ENCODE measurements at places on chromosomes 6 and 20.

GRCh38 chr6:1482381-1483166 is 93.2 kb downstream of the FOXF2 start:
- H3K4me3 ChIP-seq = no peak overlapping the region
- peaks cover 36% of the 10 kb centered on the region for H3K4me1 ChIP-seq
- no peak for DNase-seq
- H3K36me3 ChIP-seq = no peaks in the 10 kb centered on the region

DNA sequence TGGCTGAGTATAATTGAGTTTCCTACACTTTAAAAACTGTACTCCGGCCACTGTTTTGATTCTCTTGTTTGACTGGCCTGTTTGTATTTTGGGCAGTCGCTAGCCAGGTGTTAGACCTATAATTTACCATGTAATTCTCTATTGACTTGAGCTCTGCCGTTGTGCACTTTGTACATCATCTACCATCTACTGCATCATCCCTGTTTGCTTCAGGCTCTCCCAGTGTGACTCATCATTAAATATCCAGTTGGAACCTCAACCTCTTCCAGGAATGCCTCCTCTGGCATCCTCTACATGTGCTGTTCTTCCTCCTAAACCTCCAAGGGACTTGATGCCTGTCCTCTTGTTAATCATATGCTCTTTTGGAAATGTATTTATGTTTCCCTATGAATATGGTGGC is 72.3 kb downstream of the FARS2 start:
- peaks cover 3% of the 10 kb centered on the region for H3K4me1 ChIP-seq
- DNase-seq = no peak
- H3K27ac ChIP-seq = no peak overlapping the region
- no peaks in the 10 kb centered on the region for H3K27me3 ChIP-seq

- DNase-seq = no peak
- H3K27ac ChIP-seq = no peak overlapping the region
- peaks cover 7% of the 10 kb centered on the region for H3K27me3 ChIP-seq
- H3K36me3 ChIP-seq = no peaks in the 10 kb centered on the region
Observed at GRCh38 chr6:117204903-117205302, 60.5 kb upstream of the VGLL2 start.

DNA sequence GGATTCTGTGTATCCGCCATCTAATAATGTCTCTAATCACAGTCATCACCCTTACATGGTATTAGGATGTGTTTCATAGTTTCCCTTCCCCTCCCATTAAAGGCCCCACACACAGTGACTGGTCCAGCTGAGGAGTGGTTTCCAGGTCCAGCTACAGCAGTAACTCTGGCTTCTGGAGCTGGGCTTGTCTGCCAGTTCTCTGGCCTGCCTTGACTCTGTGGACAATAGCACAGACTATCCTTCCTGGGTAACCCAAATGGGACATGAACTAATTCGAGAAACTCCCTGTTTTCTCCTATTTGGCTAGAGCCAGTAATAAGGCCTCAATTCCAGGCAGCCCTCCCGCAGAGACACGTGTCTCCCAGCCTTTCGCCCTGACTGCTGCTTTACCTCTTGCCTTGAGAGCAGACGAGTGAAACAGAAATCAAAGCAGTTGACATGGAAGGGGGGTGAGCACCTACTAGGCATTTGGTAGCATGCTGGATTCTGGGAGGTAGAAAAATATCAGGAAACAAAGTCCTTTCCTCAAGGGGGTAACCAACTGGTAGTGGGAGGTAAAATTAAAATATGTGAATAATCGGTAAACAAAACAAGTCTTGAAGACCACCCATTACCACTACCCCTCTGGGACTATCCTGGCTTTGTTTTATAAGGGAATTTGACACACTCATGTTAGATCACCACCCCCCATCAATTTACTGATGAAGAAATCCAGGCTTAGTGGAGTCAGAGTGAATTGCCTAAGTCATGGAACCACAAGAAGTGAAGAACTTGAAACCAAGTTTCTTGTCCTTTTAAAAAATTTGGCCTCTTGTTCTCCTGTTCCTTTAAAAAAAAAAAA is 1.2 kb downstream of the TRAF3IP2 start:
- no peak for DNase-seq
- peaks cover 47% of the 10 kb centered on the region for H3K4me1 ChIP-seq
- H3K27me3 ChIP-seq = no peaks in the 10 kb centered on the region
- H3K27ac ChIP-seq = peak overlapping the region; percentile 100
- peak overlapping the region; percentile 99 for H3K4me3 ChIP-seq
- H3K36me3 ChIP-seq = peaks cover 28% of the 10 kb centered on the region

DNA sequence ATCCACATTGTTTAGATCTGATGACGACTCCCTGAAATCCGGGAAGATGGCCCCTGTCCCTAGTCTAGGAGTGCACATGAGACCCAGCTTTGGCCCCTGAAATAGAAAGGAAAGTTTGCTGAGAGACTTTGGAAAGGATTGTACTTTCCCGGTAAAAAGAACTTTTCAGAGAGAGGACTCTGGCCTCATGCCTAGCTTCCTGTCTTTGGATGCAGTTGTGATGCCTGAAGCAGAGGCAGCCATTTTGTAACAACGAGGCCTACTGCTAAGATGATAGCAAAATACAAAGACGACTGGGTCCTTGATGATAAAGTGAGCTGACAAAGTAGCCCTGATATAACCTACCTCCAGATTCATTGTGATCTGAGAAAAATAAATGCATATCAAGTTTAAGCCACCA is 6.9 kb downstream of the CPNE5 start:
- H3K36me3 ChIP-seq = no peaks in the 10 kb centered on the region
- no peak overlapping the region for H3K27ac ChIP-seq
- DNase-seq = no peak

GRCh38 chr6:163820745-163821458 is 406.4 kb downstream of the QKI start:
- H3K36me3 ChIP-seq = no peaks in the 10 kb centered on the region
- no peak for DNase-seq
- H3K4me1 ChIP-seq = no peaks in the 10 kb centered on the region
- no peaks in the 10 kb centered on the region for H3K27me3 ChIP-seq
- no peak overlapping the region for H3K4me3 ChIP-seq

GRCh38 chr20:62628691-62629090 is 13.6 kb upstream of the SLCO4A1 start:
- H3K27me3 ChIP-seq = peaks cover 12% of the 10 kb centered on the region
- H3K4me1 ChIP-seq = peaks cover 20% of the 10 kb centered on the region
- peak overlapping the region; percentile 56 for H3K27ac ChIP-seq
- H3K4me3 ChIP-seq = peak overlapping the region; percentile 16
- H3K36me3 ChIP-seq = no peaks in the 10 kb centered on the region
- DNase-seq = no peak

DNA sequence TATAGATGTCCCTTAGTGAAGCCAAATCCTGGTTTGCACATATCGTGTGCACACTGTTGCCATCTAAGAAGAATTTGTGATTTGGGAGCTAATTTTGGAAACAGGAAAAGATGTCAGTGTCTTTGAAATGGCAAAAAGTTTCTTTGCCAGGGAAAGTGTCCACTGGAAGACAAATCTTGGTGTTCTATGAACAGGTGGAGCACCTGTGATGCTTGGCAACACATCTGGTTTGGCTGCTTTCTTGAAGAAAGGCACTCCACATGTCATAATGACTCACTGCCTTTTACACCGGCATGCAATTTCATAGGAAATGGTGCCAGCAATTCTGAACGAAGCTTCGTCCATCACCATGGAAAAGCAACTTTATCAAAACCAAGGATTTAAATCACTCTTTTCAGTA is 1040.0 kb upstream of the MAP3K7 start:
- no peaks in the 10 kb centered on the region for H3K36me3 ChIP-seq
- H3K4me1 ChIP-seq = no peaks in the 10 kb centered on the region
- H3K27ac ChIP-seq = no peak overlapping the region
- no peak overlapping the region for H3K4me3 ChIP-seq
- no peaks in the 10 kb centered on the region for H3K27me3 ChIP-seq

GRCh38 chr6:6635291-6635690 is 46.8 kb downstream of the LY86 start:
- H3K36me3 ChIP-seq = no peaks in the 10 kb centered on the region
- no peaks in the 10 kb centered on the region for H3K4me1 ChIP-seq
- DNase-seq = no peak
- no peak overlapping the region for H3K4me3 ChIP-seq
- no peak overlapping the region for H3K27ac ChIP-seq

DNA sequence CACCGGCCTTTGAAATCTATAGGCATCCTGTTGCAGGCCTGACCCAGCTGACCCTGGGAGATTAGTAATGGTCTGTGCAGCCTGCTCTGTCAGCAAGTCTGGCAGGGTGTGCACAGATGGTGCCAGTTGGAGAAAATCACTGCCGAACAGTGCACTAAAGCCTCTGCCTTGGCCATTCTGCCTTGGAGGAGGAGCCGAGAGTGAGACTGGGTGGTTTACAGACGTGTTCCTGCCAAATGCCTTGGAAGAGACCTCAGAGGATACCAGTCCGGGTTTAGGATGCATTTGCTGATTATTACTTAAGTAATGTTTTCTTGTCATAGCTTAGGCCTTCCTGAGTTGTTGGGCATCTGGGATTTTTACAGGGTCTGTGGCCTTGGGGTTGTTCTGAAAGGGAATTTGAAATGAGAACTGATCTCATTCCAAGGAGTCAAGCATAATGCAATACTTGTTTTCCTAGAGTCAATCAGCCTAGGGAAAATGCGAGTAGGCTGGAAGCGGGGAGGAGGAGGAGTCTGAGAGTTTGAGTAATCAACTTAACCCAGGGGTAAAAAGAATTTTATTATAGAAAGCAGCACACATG is 292.1 kb downstream of the SOX4 start:
- H3K4me3 ChIP-seq = no peak overlapping the region
- H3K36me3 ChIP-seq = no peaks in the 10 kb centered on the region
- no peaks in the 10 kb centered on the region for H3K4me1 ChIP-seq
- H3K27me3 ChIP-seq = no peaks in the 10 kb centered on the region
- H3K27ac ChIP-seq = no peak overlapping the region

DNA sequence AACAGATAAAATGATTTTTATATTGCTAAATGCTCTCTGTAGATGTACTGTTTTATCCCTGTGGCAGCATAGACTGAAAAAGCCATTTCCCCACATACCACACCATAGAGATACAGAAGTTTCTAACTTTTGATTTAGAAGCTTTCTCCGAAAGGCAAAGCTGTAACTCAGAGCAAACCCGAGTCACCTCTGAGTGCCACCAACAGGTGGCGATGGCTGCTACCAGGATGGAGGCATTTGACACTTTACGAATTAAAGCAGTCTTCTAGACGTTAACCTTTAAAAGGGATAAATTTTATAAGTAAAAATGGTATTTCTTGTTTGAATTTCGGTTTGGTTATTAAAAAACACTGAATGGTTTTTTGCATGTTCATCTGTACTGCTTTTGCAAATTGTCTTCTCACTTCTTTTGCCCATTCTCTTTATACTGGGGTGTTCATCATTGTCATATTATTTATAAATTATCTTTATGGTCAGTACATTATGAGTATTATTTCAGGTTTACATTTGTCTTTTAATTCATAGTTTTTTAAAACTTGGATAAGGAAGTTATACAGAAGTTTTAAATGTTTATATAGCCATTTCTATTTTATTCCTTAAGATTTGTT is 201.0 kb upstream of the CEP162 start:
- DNase-seq = no peak
- H3K4me3 ChIP-seq = no peak overlapping the region
- no peak overlapping the region for H3K27ac ChIP-seq
- no peaks in the 10 kb centered on the region for H3K36me3 ChIP-seq
- no peaks in the 10 kb centered on the region for H3K27me3 ChIP-seq
- no peaks in the 10 kb centered on the region for H3K4me1 ChIP-seq

DNA sequence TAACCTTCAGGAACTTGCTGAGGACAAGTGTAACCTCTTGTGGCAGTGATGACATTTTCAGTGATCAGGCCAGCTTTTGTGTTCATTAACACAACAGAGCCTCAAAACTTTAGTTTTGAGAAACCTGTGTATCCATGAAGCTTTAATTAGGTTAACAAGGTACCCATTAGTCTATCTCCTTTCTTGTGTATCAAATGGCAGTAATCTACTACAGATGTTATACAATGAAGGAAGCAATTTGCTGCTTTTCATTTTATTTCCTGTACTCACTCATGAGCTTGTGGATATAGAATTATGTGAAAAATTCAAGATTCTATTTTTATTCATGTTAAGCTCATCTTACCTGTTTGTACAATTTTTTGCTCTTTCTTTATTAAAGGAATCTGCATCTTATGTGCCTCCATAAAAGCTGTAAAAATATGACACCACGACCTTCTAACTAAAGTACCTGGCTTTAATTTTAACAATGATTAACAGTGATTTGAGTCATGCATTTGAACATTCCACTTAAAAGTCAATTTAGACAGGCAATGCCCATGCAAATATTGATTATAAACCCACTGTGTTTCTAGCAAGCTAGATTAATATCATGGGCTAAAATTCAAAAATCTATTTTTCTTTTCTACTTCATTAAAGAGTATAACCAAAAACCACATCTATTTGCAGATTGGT is 897.3 kb downstream of the KIF16B start:
- H3K27ac ChIP-seq = no peak overlapping the region
- DNase-seq = no peak
- no peaks in the 10 kb centered on the region for H3K27me3 ChIP-seq
- H3K4me3 ChIP-seq = no peak overlapping the region
- H3K36me3 ChIP-seq = no peaks in the 10 kb centered on the region

DNA sequence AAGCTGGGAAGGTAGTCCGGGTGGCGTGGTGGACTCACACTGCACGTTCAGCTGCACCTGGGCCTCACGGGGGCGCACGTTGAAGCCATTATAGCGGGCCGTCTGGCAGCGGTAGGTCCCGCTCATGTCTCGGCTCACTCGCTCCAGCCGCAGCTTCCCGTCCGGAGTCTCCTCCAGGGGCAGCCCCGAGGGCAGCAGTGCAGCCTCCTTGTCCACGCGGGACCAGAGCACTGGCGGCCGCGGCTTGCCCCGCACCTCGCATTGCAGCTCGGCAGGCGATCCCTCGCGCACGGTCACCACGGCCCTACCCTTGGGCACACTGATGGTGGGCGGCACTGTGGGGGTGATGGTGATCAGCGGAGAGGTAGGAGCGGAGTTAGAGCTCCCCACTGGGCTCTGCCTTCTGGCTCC is 47.6 kb downstream of the MDGA1 start:
- DNase-seq = no peak
- peaks cover 12% of the 10 kb centered on the region for H3K27me3 ChIP-seq
- no peak overlapping the region for H3K27ac ChIP-seq
- no peaks in the 10 kb centered on the region for H3K4me1 ChIP-seq
- no peaks in the 10 kb centered on the region for H3K36me3 ChIP-seq

- no peaks in the 10 kb centered on the region for H3K4me1 ChIP-seq
- no peak for DNase-seq
- H3K36me3 ChIP-seq = no peaks in the 10 kb centered on the region
- H3K27ac ChIP-seq = no peak overlapping the region
- H3K4me3 ChIP-seq = no peak overlapping the region
Observed at GRCh38 chr6:17022604-17023003, 79.2 kb upstream of the STMND1 start.

GRCh38 chr6:96157018-96157565 is 141.3 kb downstream of the FUT9 start:
- no peaks in the 10 kb centered on the region for H3K4me1 ChIP-seq
- no peak overlapping the region for H3K4me3 ChIP-seq
- H3K27me3 ChIP-seq = no peaks in the 10 kb centered on the region
- H3K36me3 ChIP-seq = no peaks in the 10 kb centered on the region

DNA sequence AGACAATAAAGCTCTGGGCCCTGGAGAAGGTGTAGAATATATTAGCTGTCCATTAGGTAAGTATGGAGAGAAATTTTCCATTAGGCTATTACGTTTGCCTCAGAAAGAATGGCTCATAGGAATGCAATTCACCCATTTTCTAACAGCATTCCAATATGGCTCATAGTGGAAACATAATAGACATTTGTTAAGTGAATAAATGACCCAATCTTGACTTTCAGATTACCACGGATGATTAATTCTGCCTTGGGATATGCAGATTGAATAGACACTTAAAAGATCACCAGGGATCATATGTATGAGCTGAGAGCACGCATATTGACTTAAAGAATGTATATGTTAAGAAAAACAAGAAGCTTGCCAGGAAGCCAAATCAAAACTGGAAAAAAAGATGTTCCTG is 209.1 kb upstream of the CDYL start:
- DNase-seq = no peak
- no peak overlapping the region for H3K4me3 ChIP-seq
- H3K36me3 ChIP-seq = no peaks in the 10 kb centered on the region
- no peaks in the 10 kb centered on the region for H3K27me3 ChIP-seq
- peak overlapping the region; percentile 37 for H3K27ac ChIP-seq
